ENCODE measurements at places on chromosomes 16 and 17. TPM values are rescaled to one million over a fixed set of nuclear protein-coding genes. Genes with fewer than 3 reads are reported as not detected.
A peak's percentile ranks its signal among the peaks of the same experiment; 100 is the strongest.

DNA sequence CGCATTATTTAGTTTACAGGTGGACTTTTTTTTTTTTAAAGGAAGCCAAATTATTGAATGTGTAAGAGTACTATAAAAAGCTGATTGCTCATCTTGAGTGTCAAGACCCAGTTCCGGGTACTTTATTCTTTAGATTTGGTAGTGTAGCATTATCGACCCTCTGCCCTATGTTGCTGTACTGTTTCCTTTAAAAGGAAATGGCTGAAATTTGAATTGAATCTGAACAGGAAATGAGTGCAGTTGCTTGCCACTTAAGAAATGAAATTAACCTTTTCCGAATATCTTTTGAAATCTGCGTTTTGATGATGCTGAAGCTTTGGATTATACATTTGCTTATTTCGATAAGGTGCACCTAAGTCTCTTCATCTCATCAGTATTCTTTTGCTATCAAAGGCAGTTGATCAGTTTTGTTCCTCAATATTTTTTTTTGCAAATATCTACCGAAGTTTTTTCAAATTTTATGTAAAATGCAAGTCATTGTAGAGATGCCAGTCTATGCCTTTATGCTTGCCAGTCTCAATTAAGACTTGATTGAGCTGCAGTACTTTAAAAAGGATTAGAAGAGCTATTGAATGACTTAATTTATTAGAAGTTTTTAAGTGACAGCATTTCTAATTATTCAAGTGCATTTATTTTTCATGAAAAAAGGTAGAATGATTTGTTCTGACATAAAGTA lies 1.8 kb downstream of the GGNBP2 start:
- DNase-seq, result no peak

DNA sequence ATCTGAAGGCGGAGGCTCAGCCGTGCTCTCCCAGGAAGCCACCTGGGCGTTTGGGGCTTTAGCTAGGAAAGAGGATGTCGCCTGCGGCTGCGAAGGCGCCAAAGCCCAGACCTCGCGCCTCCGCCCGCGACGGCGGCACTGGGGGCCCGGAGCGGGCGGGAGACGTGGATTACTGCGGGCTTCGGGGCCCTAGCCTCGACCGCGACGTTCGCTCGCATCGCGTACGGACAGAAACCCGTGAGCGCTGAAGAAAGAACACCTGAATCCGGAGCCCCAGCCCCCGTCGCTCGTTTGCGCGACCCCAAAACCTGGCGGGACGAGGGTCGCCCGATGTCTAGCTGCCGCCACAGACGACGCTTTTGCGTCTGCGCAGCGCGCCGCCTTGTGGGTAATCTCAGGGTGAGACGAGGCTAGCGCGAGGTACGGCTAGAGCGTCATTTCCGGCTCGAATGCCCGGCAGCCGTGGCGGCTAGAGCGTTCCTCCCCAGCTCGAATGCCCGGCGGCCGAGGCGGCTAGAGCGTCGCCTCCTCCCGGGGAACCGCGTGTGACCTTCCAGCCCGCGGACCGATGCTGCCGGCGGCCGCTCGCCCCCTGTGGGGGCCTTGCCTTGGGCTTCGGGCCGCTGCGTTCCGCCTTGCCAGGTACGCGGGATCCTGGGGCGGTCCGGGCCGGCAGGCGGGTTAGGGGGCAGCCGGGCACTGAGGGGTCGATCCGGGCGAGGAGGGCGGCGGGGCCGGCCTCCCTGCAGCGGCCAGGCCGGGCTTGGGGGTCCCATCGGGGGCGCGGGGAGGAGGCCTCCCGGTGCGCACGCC lies at the start of gene MRPL12:
Gene MRPL12, plus strand, starts transcription at position 434 of the 813 bp plus-strand sequence. Its CDS starts 135 bp downstream, at position 569.
- peak; percentile 96 for DNase-seq

GRCh38 chr16:68764862-68765261 lies 27.8 kb downstream of the CDH1 start:
- no peak for DNase-seq

DNA sequence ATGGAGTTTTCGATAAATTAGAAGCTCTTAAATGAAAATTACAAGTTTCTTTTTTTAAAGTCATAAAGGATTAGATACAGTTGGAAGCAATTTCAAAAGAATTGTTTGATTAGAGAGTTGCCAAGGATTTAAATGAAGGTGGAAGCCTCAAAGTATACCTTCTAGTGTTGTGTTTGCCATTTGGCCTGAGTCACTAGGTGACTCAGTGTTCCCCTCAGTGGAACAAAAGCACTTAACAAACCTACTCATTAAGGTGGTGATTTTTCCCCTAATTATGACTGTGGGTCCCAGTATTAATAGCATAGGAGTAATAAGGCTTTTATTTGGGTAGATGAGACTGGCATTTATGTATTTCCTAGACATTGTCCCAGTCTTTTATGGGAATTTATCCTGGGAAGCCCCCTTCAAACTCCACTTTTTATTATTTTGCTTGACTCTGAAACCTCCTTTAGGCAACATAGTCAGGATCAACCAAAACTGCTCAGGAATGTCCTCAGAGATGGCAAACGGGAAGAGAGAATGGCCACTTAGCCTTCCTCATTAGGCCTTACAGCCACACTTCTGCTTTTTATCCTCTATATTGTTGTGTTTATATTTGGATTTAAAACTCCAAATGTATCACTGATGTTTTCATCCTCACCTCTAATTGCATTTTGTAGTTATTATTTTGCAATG lies 161.0 kb downstream of the FTO start:
- DNase-seq, result no peak

DNA sequence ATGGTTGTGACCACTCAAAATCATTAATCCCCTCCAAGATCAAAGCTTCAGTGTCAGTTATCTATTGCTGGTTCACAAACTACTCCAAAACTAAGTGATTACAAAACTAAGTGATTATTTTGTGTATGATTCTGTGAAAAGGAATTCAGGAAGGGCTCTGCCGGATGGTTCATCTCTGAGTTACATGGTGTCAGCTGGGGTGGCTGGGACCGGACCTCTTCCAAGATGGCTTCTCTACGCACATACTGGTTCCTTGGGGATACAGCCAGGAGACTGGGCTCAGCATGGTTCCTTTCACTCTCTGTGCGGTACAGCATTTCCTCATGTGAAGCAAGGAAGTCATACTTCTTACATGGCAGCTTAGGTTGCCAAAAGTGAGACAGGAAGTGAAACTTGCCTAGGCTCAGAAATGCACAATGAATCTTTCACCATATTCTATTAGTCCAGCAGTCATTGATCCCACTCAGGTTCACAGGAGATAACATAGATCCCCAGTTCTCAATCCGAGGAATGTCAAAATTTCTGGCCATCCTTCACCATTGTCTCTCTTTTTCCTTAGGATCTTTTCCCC lies 97.9 kb upstream of the IRX6 start:
- no peak for DNase-seq

- DNase-seq, result no peak
Observed at GRCh38 chr17:57612202-57613071, 132.7 kb downstream of the CCDC182 start.

DNA sequence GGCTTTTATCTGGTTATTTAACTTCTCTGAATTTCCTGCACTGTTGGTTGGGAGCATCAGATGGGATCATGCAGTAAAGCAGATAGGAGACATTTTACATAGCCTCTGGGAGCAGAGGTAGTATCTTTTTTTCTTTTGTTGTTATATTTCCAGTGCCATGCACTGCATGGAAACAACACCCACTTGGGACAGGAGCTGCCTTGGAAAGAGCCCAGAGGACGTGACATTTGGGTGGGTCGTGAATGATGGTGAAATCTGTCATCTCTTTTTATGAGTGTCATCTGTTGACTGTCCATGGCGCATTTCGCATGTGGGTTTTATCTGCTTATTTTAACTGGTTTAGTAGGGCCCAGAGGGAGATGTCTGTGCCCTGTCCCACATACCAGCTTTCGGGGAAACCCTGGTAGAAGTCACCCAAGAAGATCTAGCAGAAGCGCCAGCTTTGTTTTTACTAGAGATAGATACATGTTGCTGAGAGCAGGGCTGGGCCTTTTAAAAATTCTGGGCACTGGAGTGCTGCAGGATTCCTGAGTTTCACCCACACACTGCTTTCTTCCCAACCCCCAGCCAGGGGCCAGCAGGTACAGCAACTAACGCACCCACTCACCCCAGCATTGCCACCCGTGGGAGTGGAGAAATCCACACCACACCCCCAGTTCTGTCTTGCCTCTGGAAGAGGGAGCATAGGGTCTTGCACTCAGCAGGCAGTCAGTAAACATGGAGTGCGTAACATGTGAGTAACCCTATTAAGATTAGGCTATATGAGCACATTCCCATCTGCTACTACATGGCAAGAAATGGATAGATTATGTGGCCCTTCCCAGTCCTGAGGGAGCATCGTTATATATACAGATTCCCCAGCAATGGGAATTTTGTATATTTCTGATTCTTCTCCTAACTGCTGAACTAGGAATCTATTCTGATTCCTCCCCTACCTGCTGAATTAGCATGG lies 8.4 kb upstream of the TERF2 start:
- DNase-seq, result no peak

- DNase-seq, result no peak
Observed at GRCh38 chr17:44722254-44722653, 13.8 kb downstream of the DBF4B start.

DNA sequence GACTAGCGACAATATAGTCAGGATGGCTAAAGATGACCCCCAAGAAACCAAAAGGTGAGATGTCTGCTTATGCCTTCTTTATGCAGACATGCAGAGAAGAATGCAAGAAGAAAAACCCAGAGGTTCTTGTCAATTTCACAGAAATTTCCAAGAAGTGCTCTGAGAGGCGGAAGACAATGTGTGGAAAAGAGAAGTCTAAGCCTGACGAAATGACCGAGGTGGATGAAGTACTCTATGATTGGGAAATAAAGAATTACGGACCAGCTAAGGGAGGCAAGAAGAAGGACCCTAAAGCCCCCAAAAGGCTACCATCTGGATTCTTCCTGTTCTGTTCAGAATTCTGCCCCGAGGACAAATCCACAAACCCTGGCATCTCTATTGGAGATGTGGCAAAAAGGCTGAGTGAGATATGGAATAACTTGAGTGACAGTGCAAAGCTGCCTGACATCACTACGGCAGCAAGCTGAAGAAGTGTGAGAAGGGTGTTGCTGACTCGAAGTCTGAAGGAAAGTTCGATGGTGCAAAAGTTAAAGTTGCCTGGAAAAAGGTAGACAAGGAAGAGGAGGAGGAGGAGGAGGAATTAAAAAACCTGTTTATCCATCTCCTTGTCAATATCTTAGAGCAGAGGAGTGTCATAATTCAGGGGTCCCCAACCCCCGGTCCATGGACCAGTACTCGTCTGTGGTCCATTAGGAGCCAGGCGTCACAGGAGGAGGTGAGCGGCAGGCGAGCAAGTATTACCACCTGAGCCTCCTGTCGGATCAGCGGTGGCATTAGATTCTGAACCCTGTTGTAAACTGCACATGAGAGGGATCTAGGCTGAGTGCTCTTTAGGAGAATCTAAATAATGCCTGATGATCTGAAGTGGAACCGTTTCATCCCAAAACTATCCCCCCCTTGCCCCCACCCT lies 25.1 kb upstream of the ADGRG1 start:
- DNase-seq, result peak; percentile 28

DNA sequence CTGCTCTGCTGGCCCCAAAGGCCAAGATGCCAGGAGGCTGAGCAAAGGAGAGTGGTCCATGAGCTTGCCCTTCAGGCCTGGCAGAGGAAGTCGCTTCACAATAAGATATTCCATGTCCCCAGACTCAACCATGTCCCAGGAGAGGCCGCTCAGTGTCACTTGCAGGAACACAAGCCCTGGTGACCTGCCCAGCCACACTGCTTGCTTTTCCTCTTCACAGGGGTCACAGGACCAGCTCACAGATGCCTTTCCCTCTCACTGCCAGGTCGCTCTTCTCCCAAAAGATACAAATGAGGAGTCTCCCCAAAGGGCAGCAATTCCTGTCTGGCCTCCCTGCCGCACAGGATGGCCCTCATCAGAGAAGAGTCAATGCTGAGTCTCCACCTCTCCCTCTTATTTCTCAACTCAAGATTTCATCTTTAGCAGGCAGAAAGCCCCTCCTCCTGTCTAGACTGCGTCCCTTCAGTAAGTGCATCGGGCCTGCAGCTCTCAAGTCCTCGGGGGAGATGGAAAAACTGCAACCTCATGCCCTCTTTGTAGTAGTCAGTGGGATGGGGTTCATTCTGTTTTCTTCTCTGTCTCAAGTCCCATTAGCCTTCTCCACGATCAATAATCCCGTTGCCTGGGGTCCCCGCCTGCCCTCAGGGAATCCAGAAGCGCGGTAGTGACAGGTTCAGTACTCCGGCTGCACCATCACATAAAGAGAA lies 5.0 kb downstream of the JUP start:
- no peak for DNase-seq

DNA sequence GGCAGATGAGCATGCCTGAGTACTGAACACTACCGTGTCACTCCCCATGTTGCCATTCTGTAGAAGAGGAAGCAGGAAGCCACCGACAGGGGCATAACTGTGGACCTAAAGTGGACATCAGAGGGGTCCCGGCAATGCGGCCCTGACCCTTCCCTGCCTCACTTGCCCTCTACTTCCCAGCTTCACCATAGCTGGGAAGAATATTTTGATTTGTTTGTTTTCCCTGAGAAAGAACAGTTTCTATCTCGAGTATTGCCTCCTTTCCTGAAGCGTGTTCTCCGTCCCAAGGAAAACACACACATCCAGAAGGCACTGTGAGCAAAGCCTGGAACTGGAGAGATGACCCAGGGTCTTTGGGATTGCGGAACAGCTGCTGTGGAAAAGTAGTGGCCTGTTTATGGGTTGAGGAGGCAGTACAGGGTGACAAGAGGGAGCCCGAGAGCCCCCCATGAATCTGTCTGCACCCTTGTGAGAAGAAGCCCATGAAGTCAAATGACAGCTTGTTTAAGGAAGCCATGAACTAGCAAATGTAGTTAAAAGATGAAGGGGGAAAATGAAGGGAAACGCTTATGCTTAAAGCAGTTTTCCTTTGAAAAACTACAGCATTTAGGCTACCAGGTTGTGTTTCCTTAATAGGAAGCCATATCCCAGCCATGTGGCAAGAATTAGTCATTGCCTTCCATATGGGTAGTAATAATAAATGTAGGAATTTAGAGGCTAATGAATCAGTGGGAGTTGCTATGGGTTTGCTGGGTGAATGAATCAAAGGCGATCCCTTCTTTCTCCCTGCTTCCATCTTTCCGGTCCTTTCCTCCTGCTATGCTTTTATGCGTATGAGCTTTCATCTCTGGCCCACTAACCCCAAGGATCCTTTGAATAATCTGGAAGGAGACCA lies 90.0 kb upstream of the TBX2 start:
- no peak for DNase-seq

DNA sequence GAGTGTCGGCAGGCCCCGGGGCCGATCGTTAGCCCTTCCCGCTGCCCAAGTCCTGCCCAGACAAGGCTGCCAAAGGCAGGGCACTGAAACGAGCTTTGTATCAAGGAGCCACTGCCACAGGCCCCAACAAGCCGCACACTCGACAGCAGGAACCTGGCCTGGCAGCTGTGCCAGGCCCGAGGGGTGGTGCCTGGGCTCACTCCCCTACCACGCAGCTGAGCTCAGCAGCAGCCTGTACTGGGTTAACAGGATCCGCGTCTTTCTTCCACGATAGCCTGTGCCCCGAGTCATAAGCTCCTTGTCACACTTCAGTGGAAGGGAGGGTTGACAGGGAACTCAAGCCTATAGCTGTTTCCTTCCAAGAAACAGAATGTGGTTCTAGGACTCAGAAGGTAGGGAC lies 87.9 kb downstream of the ABR start:
- no peak for DNase-seq

GRCh38 chr16:21071741-21072140 lies 78.9 kb downstream of the DNAH3 start:
- no peak for DNase-seq

IL17C gene
- total RNA-seq, result not detected

GALK1 gene
- 50.5 TPM for total RNA-seq

CES4A gene
- not detected for total RNA-seq

COPZ2 gene
- total RNA-seq, result 21.1 TPM

CACNA1H gene
- not detected for total RNA-seq

TBC1D3 gene
- total RNA-seq, result not detected

MYH2 gene
- not detected for total RNA-seq

SLC16A11 gene
- total RNA-seq, result not detected
